ENCODE measurements at places on chromosomes 6 and 20.

DNA sequence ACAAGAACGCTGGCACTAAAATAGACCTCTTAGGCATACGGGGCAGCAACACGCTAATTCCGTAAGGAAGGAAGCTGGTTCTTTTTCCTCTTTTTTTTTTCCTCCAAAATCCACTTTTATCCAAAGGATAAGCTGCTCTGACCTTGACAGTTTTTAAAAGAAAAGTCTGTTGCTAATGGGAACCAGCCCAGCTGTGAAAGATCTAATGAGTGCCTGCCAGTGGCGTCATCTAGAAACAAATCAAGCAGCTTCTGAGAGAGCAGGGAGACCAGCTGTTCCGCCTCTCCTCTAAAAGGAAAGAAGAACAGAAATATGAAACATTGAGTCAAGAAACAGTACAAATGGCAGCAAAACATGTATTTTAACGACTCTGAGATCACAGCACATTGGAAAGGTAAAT lies 78.6 kb downstream of the FAXC start:
- DNase-seq: no peak

GRCh38 chr20:15346657-15347280 lies 1009.4 kb upstream of the FLRT3 start:
- DNase-seq: no peak

DNA sequence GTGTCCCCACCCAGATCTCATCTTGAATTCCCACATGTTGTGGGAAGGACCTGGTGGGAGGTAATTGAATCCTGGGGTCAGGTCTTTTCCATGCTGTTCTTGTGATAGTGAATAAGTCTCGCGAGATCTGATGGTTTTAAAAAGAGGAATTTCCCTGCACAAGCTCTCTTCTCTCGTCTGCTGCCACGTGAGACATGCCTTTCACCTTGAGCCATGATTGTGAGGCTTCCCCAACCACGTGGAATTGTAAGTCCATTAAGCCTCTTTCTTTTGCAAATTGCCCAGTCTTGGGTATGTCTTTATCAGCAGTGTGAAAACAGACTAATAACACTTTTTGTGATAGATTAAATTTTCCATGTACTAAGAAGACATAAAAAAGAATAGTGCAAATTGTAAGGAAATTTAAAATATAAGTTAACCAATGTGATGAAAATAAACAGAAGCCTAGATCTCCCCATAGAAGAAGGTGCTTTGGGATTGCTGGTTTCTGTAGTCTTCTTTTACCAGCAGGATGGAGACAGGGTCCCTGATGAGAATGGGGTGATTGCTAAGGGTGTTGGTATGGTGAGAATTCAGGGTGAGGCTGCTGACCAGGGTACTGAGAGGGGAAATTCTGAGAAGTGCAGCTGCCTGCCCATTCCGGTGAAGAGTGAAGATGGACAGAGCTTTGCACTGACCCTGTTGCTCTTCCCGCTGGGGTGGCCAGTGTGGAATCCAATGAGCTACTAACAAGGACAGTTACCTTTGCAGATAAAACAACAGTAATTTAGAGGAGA lies 50.7 kb downstream of the BMP2 start:
- DNase-seq: no peak

DNA sequence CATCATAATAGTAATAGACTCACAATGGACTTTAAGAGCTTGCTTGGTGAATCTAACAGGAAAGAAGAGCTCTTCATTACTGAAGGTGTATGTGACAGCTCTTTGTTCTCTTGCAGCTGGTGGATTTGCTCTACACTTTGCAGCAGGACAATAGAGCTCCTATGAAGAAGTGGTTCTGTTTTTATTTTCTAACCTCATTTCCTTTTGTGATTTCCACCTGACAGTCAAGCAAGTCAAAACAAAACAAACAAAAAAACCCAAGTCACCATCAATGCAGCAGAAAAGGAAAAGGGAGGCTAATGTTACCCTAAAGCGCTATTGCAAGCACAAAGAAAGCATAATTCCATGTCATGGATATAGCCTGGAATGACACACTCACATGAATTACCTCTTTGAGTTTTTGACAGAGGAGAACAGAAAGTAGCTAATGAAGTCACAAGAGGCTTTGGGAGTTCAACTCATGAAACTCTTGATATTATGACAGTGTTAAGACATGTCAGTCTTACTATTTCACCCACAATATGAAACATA lies 1188.1 kb downstream of the EPHA7 start:
- DNase-seq: no peak

- no peak for DNase-seq
These were observed 29.8 kb downstream of the CTNNBL1 start for GRCh38 chr20:37723668-37724067.

DNA sequence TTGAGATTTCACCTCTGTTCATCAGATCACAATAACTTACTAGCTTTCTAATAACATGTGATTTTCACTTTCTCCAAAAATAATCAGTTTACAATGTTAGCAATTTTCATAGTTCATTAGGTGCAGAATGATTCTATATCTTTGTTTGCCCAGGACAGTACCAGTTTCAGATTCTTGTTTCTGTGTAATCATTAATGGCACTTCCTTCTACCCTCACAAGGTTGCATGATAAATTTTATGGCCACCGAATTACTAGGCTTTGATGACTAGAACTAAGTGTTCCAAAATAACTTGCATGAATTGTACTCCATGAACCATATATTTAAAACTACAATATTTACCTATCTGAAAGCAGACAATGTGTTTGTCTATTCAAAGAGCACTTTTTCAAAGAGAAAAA lies 442.3 kb downstream of the EPHA7 start:
- DNase-seq: no peak

GRCh38 chr6:38024908-38025307 lies 205.4 kb downstream of the ZFAND3 start:
- no peak for DNase-seq

- no peak for DNase-seq
These were observed 124.9 kb downstream of the BCAS1 start for GRCh38 chr20:53945478-53945877.

DNA sequence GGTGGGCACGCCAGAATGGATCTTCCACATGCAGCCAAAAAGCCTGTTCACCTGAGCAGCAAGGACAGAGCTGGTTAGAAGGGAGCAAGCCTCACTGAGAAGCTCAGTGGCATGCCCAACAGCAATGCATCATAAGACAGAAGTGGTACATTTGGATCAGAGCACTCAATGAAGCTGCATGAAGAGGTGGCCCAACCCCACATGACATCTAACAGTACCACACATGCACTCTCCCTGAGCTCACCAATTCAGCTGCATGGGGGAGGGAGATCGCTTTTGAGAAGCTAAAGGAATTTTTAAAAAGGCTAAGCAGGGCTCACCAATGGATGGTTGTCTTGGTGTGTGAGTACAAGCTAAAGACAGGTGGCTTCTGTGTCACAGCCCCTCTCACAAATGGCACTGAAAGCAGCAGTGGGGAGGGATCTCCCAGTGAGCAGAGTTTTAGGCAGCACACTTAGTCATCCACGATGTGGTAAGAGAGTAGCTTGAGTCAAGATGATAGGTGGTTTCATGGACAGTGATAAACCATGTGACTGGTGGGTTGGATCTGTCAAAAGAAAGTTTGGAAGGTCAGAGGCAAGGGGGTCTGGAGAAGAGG lies 166.6 kb upstream of the TAB2 start:
- no peak for DNase-seq

DNA sequence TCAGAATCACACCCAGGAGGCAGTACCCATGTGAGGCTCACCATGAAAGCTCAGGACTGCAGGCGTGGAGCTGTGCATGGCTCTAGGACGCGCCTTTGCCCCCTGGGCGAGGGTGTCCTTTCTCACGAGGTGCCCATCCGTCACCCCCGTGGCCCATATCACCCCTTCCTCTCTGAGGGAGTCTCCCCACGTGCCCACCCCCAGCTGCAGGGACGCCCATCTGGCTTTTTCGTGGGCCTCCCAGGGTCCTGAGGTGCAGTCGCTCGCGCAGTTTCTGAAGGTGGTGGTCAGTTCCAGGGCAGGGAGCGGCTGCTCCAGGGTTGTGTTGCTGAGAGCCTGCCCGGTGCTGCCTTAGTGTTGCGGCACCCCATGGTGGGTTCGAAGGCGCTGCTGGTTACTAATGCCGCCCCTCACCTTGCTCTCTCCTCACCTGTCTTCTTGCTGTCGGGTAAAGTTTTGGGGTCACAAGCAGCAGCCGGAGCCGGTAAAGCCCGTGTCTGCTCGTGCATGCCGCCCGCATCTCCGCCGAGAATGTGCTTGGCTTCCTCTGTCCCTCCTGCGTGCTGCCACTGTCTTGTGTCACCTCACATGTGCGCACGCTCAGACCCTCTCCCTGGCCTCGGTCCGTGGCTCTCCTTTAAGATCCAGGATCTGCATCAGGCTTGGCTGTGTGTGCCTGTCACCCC lies 9.4 kb upstream of the COL20A1 start:
- DNase-seq: no peak

- DNase-seq: no peak
These were observed 67.6 kb upstream of the MTHFD1L start for GRCh38 chr6:150797949-150798348.

DNA sequence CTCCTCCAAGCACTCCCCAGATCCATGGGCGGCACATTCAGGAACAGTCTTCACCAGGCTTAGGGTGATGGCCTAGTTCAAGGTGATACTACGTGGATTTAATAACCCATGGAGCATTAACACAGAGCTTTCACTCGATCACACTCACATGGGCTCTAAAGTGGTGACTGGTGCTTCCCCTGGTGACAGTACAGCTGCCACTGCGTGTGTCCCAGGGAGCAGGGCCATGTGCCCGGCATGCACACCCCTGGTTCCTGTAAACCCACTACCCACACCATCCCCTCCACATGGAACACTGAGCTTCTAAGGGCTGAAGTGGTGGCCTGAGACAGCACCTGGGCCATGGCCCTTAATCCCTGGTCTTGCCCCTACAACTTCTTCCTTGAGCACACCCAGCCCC lies 27.8 kb upstream of the APMAP start:
- DNase-seq: no peak

- no peak for DNase-seq
These were observed 42.6 kb upstream of the SPDEF start for GRCh38 chr6:34598712-34599111.

DNA sequence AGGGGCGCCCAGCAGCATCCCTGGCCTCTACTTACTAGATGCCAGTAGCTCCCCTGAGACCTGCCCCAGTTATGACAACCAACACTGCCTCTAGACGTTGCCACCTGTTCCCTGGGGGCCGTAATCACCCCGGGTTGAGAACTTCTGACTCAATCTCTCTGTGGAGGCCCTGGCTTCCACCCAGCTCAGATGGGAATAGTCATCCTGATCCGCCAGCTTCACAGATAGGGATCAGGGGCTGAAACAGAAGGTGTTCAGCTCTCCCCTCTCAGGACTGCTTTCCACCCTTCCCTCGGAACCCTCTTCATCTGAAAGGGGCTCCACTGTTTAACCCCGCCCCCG lies 3.3 kb downstream of the CAPN11 start:
- DNase-seq: no peak

DNA sequence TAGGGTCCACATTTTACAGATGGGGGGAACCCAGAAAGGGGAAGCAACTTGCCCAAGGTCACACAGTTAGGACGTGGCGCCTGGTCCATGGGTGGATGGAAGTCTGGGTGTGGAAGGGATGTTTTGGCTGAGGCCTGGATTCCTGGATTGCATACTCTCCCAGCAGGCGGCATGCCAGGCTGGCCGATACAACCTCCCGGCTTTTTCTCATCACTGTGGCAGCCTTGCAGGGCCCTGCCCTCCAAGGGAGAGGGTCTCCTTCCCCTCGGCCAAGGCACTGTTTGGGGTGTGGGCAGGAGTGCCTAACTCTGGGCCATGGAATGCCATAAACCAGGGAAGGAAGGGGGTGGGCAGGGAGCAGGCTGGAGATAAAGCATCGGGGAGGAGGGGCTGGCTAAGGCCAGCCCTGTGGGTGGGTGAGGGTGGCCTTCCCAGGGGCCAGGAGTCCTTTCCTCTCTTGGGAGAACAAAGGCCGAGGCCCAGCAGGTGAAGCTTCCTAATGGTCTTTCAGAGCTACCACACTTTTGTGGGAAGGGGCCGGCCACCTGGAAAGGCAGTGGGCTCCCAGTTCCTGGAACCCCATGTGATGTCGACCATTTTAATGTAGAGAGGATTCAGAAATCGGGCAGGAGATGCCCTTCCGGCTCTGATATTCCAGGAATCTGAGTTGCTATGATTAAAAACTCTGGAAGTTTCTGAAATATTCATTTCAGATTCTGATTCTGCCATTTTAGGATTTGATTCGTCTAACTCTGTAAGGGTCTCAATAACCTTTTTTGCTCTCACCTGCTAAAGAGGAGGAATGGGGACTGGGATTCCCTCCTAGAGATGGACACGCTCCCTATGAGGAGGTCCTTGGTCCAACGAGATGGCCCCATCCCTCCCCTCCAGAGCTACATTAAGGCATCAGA lies 4.2 kb downstream of the FOXS1 start:
- no peak for DNase-seq

GRCh38 chr6:151004383-151005024 lies 139.0 kb downstream of the MTHFD1L start:
- no peak for DNase-seq

DNA sequence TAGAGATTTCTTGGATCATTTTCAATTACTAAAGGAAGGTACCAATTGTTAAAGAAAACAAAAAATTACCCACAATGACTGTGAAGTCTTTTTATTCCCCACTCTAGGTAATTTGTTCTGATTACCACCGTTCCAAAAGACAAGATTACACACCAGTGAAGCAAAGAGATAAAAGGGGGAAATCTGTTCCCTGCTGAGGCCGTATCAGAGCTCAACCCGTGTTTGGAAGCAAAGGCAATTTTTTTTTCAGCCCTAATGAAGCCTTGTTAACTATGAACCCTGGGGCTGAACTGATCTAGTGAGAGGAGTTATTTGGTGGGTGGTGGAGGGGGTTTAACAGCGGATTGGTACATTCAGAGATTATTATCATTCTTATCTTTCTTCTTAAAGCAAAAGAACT lies 128.5 kb downstream of the ALDH8A1 start:
- DNase-seq: no peak

DNA sequence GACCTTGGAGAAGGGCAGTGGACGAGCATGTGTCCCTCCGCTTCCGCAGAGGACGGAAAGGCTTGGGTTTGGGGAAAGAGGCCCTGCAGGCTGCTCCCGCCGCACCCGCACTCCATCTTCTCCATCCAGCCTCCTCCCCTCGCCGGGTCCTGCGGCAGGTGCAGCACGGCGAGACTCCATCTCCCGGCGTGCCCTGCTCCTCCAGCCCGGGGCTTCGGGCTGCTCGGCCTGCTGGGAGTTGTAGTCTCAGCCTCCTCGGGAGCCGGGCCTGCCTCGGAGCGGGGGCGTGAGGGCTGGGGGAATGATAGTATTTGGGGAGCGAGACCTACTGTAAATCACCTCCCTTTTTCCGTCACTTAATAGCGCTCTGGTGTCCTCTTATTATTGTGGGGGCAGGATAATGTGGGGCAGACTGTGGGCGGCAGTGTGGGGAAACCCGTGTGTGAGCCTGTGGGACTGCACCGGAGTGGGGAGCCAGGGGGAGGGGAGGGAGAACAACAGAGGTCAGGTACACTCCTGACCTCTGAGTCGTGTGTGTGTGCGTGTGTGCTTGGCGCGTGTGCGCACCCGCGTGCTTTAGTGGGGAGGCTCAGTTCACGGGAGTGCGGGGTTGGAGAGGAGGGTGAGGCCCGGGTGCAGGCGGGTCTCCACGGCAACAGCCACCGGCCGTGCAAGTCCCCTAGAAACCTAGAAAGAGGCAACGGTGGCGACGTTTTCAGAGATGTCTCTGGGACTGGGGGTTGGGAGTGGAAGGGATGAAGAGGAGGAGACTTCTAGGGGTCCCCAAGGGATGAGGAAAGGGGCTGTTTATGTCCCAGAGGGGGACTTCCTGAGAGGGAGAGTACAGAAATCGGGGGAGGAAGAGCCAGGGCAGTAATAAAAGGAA lies 4.1 kb downstream of the TTBK1 start:
- no peak for DNase-seq
